ENCODE measurements at places on chromosomes 16 and 17. TPM values are rescaled to one million over a fixed set of nuclear protein-coding genes. Genes with fewer than 3 reads are reported as not detected.

GRCh38 chr17:79843816-79844800, 4.9 kb upstream of the CBX4 start:
- peak; percentile 85 for DNase-seq

GRCh38 chr17:27600471-27600870, 30.5 kb upstream of the LGALS9 start:
- no peak for DNase-seq

DNA sequence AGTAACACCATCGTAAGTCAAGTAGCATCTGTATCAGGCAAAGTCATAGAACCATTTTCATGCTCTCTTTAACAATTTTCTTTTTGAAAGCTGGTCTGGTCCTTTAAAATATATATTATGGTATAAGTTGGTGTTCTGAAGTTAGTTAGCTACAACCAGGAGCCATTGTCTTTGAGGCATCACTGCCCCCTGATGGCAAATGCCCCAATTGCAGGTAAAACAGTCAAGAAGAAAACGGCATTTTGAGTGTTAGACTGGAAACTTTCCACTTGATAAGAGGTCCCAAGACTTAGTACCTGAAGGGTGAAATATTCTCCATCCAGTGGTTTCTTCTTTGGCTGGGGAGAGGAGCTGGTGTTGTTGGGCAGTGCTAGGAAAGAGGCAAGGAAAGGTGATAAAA, 14.1 kb downstream of the TP53 start:
- no peak for DNase-seq

- DNase-seq, result peak; percentile 81
These were observed 3.9 kb downstream of the SMIM5 start for GRCh38 chr17:75637143-75637538.

DNA sequence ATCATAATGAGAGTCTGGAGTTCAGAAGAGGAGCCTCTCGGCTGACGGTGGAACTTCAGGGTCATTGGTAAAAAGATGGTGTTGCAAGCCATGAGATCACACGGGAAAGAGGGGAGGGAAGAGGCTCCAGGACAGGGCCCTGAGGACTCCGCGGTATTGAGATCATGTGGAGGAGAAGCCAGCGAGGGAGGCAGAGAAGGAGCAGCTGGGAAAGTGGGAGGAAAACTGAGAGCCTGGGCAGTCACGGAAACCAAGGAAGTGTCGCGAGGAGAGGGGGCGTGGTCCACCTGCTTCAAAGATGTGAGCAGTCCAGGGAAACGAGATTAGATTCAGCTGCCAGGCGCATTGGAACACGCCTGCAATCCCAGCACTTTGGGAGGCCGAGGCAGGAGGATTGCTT, 27.7 kb upstream of the SBK1 start:
- DNase-seq, result no peak

- peak; percentile 67 for DNase-seq
These were observed at the start of gene ABCC1 for GRCh38 chr16:15949210-15950160. Gene ABCC1 (plus strand): TSS chr16:15949616. CDS start chr16:15949752, 136 bp downstream.

DNA sequence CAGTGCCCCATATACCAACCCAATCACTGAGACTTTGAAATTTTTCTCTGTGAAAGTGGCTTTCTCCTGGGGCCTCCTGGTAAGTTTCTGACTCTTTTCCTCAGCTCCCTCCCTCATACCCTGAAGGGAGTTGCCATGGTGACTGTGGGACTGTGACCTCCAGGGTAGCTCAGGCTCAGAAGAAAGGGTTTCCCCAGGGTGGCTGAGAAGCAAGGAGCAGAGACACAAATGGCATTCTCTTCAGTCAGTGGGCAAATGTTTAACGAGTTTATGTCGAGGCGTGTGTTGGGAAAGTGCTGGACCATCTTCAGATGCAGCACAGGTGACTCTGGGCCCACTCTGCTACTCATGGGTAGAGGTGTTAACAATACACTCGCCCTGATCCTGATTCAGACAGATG, 46.8 kb downstream of the MRPS23 start:
- DNase-seq, result no peak

DNA sequence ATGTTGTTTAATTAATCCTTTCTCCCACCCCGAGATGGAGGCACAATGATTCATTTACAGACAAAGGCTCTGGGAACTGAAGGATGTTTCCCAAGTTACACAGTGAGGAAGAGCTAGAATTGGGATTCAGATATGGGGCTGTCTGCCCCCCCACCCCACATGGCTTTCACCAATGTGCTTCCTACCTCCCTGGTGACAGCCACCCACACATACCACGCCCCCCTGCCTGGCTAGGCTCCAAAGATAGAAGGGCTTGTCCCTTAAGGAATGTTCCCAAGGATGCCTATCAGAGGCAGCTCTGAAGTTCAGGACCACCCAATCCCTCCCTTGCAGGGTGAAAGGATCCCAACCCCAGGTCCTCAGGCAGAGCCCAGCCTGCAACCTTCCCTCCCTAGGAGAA, 32.9 kb downstream of the CFAP20 start:
- DNase-seq, result no peak

GRCh38 chr16:28597692-28598261, 927 bp upstream of the SULT1A2 start:
- DNase-seq, result no peak

GRCh38 chr17:48392857-48393256, 37.2 kb downstream of the SKAP1 start:
- DNase-seq, result no peak

- no peak for DNase-seq
These were observed 2.1 kb upstream of the HES7 start for GRCh38 chr17:8125947-8126490.

GRCh38 chr16:53952215-53953208, 248.6 kb downstream of the FTO start:
- DNase-seq, result no peak

DNA sequence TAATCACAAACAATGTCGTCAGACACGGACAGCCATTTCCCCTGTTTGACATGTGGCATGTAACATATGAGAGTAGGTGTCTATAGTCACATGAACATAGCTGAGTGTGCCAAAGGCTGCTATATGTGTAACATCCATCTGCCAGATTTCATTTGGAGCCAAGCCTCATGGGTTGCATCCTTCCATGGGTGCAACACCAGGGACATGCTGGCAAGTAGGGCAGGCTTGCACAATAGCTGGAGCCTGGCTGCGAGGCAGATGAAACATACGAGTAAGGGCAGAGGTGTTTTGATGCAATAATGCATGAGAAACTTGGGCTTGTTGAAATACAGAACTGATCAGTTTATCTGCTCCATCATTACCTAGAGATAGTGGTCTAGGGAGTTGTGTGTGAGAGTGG, 9.0 kb upstream of the ZNF689 start:
- no peak for DNase-seq

DNA sequence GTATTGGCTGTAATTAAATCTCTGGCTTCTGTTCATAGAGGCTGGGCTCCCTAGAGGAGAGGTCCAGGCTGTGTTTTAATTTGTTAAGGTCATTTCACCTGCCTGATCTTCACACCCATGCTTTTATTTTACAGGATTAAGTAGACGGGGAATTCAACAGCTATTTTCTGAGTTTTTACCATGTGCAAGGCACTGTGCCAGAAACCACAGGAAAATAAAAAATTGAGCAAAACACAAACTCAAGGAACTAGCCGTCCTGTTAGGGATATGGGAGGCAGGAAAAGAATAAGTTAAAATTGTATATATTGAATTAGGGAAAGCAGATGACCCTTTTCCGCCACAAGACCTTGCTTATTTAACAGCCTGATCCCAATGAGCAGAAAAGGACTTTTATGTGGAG, 29.1 kb downstream of the HS3ST3A1 start:
- no peak for DNase-seq

GRCh38 chr17:79801156-79802038, 4.5 kb upstream of the CBX8 start:
- no peak for DNase-seq

- DNase-seq, result peak; percentile 44
These were observed 98.4 kb upstream of the PLCG2 start for GRCh38 chr16:81680444-81681275.

- no peak for DNase-seq
These were observed 13.7 kb upstream of the CDIPT start for GRCh38 chr16:29876594-29877249.

DNA sequence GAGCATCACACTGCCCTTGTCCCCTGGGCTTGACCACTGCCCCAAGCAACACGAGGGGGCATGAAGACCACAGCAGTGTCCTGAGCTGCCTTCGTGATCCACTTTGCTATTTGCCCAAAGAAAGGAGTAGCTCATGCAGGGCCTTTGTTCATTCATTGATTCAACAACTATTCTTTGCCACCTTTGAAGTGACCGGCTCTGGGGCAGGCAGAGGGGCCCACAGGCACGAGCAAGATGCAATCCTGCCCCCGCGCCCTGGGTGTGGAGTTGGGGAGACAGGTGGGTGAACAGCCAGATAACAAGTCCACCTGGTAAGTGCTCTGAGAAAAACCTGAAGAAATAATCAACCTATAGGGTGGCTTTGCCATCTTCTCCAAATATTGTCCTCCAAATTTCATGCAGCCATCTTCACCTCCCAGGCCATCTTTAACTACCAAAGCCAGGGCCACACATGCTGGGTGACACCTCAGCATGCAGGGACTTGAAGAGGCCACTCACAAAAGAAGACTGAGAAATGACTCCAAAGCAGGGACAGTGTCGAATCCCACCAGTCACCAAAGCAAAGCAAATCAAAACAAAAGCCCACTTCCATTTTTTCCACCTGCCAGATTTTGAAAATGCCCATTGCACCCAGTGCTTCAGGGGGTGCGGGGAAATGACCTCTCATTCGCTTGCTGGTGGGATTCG, 18.2 kb upstream of the RBFOX3 start:
- no peak for DNase-seq

- no peak for DNase-seq
These were observed 11.5 kb upstream of the MMD start for GRCh38 chr17:55433029-55433628.

DNA sequence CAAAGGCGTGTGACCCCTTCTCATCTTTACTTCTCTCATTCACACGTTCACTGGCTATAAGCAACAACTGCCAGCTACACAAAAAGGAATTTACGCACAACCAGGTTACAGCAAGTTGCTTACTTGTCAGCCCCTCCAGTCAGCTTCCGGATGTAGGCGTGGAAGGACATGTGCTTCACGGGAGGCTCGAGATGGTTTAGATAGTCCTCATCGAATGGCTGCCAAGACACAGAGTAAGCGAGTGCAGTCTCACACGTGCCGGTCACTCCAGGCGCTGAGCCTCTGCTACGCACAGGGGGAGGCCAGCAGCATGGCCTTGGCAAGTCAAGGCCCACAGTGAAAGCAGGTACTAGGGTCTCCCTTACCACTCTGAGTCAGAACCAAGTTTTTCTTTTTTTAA, 28.3 kb downstream of the NPLOC4 start:
- no peak for DNase-seq

CENPT gene
- total RNA-seq, result 20.6 TPM

SLC5A11 gene
- total RNA-seq, result not detected

FA2H gene
- total RNA-seq, result 0.16 TPM

KRT28 gene
- not detected for total RNA-seq

HAP1 gene
- not detected for total RNA-seq

GCGR gene
- not detected for total RNA-seq

PRSS33 gene
- total RNA-seq, result not detected

All from Right ventricle myocardium superior (tissue), 1 donor.